ENCODE measurements at places on chromosomes 4 and X. TPM values are rescaled to one million over a fixed set of nuclear protein-coding genes. Genes with fewer than 3 reads are reported as not detected.

Gene RAB41
- total RNA-seq, result not detected

Gene TLR1
- total RNA-seq, result 0.22 TPM

Gene NKX1-1
- total RNA-seq, result 0.06 TPM

Gene TCEAL2
- not detected for total RNA-seq

Gene GAGE12E
- total RNA-seq, result not detected

Gene SORCS2
- total RNA-seq, result 4.9 TPM

Gene SLIT2
- not detected for total RNA-seq

Gene MEPE
- not detected for total RNA-seq

Gene CPE
- total RNA-seq, result 2.3 TPM

Gene PABPC1L2A
- not detected for total RNA-seq

Gene ADGRG2
- total RNA-seq, result 11.1 TPM

Gene PAGE2
- total RNA-seq, result not detected

Gene F8A3
- total RNA-seq, result 1.0 TPM

Gene RAB28
- 9.2 TPM for total RNA-seq

Gene ATP2B3
- total RNA-seq, result 0.10 TPM

Gene HTR2C
- total RNA-seq, result not detected

Gene RHOXF2
- total RNA-seq, result not detected

Gene MAGED4B
- 10.2 TPM for total RNA-seq

Gene KLB
- 0.14 TPM for total RNA-seq

Gene REPS2
- 1.6 TPM for total RNA-seq

Gene RAB33A
- total RNA-seq, result 0.13 TPM

Gene VAMP7
- total RNA-seq, result 31.7 TPM

Gene SATL1
- not detected for total RNA-seq

Gene USP17L11
- total RNA-seq, result not detected

Gene CORIN
- total RNA-seq, result not detected

Gene PPP2R2C
- 37.4 TPM for total RNA-seq

Gene FMR1NB
- not detected for total RNA-seq

Gene CLDN34
- not detected for total RNA-seq

Measured in A549 treated with AZD2906 at 1 μM for 4 hours (cell line).